ENCODE measurements at places on chromosomes 12 and 14.

DNA sequence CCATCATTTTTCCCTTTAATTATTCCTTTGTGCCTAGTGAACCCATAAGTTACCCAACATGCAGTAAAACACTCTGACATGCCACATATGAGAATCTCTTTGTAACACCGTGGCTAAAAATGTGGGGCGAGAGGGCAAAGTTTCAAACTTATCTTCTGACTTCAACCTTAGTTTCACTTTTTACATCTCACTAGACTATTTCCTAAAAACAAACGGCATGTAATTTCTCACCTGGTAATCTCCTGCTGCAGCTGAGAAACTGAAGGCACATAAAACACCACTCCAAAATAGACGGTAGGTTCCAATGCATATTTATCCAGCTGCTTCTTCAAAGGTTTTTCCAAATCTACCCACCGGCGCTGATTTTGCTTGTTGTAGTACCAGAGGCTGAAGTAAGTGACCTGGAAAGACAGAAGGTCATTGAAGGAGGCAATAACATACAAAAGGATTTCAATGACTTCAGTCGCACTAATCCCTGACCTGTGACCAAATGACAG, 37.9 kb downstream of the PTPN21 start:
- H3K27ac ChIP-seq, result no peak overlapping the region
- no peak for DNase-seq
- H3K27me3 ChIP-seq, result peaks cover 27% of the 10 kb centered on the region
- H3K4me3 ChIP-seq, result no peak overlapping the region

GRCh38 chr12:69000074-69000473, 67.1 kb upstream of the CPM start:
- DNase-seq, result no peak
- H3K36me3 ChIP-seq, result no peaks in the 10 kb centered on the region
- no peak overlapping the region for H3K4me3 ChIP-seq
- H3K4me1 ChIP-seq, result no peaks in the 10 kb centered on the region
- no peak overlapping the region for H3K27ac ChIP-seq

GRCh38 chr14:51901475-51902024, 41.1 kb downstream of the GNG2 start:
- peaks cover 40% of the 10 kb centered on the region for H3K36me3 ChIP-seq
- H3K27me3 ChIP-seq, result no peaks in the 10 kb centered on the region
- peaks cover 64% of the 10 kb centered on the region for H3K4me1 ChIP-seq
- peak; percentile 46 for DNase-seq
- peak overlapping the region; percentile 42 for H3K4me3 ChIP-seq
- peak overlapping the region; percentile 91 for H3K27ac ChIP-seq

GRCh38 chr14:34699873-34700621, 14.3 kb downstream of the CFL2 start:
- no peak for DNase-seq
- H3K27me3 ChIP-seq, result no peaks in the 10 kb centered on the region

DNA sequence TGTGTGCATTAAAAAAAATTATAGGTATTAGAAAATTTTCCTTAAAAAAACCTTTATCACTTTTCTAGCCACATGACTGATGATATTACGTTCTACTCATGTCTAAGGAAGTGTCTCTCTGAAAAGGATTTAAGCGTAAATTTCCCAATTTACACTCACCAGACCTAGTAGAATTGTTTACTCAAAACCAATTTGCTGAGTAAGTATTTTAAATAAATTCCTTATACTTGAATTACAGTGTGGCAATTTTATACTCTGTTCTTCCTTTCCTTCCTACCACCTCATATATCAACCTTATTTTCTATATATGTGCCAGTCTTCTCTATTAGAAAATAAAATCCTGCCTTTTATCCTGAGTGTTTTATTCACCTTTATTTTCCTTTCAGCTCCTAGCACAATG, 1035.1 kb downstream of the TRHDE start:
- H3K4me3 ChIP-seq, result no peak overlapping the region
- no peaks in the 10 kb centered on the region for H3K4me1 ChIP-seq
- DNase-seq, result no peak
- H3K27ac ChIP-seq, result no peak overlapping the region
- H3K36me3 ChIP-seq, result no peaks in the 10 kb centered on the region

GRCh38 chr12:17132336-17132735, 526.4 kb upstream of the LMO3 start:
- H3K4me1 ChIP-seq, result no peaks in the 10 kb centered on the region
- no peaks in the 10 kb centered on the region for H3K27me3 ChIP-seq
- no peak for DNase-seq
- H3K4me3 ChIP-seq, result no peak overlapping the region
- H3K36me3 ChIP-seq, result no peaks in the 10 kb centered on the region

- H3K27me3 ChIP-seq, result no peaks in the 10 kb centered on the region
- H3K36me3 ChIP-seq, result peaks cover 22% of the 10 kb centered on the region
- peak overlapping the region; percentile 98 for H3K27ac ChIP-seq
- peaks cover 36% of the 10 kb centered on the region for H3K4me1 ChIP-seq
- DNase-seq, result no peak
These were observed 768 bp downstream of the OXA1L start for GRCh38 chr14:22767323-22767589.

DNA sequence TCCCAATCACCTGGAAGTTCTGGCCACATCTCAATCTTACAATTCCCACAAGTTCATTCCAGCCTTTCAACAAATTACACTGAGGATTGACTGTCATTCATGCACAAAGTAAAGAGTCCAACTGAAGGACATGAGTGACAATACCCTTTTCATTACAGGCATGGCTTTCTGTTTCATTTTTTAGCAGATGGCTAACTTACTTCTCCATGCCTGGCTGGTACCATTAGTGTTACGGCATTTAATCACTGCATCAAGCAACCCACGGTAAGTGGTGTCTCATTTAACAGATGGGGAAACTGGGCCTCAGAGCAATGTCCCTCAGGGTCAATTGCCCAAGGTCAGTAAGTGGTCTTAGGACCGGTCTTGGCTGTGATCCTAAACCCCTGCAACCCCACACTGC, 114.4 kb downstream of the PRICKLE1 start:
- peaks cover 2% of the 10 kb centered on the region for H3K4me1 ChIP-seq
- no peak overlapping the region for H3K27ac ChIP-seq
- no peak for DNase-seq
- no peaks in the 10 kb centered on the region for H3K36me3 ChIP-seq
- no peak overlapping the region for H3K4me3 ChIP-seq

DNA sequence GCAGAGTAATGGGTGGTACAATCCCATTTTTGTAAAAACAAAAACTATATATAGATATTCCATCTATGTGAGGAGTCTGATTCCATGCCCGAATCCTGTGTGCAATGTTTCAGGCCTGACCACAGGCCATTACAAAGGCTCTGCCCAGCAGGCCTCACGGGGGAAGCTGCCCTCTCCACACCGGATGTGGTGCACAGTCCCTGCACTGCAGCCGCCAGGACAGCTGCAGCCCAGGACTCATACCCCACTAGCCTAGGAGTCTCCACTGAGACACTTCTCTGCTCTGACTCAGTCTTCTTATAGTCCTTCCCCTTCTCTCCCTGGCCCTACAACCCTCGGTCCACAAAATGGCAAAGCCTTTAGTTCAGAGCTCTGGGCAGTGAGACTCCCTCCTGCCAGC, 190.4 kb downstream of the PPM1H start:
- H3K27me3 ChIP-seq, result no peaks in the 10 kb centered on the region
- DNase-seq, result no peak
- H3K27ac ChIP-seq, result no peak overlapping the region
- H3K4me3 ChIP-seq, result no peak overlapping the region
- no peaks in the 10 kb centered on the region for H3K36me3 ChIP-seq

DNA sequence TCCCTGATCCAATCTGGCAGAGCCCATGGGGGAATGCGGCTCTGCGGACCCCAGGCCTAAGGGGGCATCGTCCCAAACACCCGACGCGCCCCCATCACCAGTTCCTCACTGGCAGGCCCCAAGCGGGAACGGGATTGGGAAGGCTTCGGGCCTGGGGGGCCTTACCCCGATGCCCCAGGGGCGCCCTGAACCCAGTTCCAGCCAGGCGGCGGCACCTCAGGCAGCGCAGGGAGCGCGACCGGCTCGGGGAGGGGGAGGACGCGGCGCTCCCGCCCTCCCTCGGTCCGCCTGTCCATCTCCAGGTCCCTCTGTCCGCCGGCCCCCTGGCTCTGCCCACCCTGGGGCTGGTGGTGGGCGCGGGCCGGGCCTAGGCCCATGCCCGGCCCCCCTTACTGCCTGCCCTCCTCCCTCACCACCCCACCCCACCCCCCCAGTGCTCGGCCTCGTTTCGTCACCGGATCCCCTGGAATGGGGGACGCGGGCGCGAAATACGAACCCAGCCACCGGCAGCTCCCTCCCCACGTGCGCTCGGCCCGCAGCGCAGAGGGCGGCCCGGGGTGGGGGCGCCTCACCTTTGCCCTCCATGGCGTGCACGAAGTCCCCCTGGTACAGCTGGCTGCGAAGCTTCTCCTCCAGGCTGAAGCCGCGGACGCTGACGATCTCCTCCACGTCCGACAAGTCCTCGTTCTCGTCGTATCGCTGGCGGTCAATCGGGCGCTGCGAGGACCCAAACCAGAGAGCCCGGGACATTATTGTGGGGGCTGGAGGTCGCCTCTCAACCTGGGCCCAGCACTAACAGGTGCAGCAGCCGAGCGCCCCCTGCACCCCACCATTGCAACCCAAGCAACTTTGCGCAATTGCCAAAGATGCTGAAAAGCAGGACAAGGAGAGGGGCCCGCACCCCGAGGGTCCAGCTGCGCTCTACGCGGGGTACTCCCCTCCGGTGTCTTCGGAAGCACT, 2.3 kb downstream of the KDM2B start:
- H3K36me3 ChIP-seq, result no peaks in the 10 kb centered on the region
- no peak for DNase-seq
- no peaks in the 10 kb centered on the region for H3K27me3 ChIP-seq
- peaks cover 22% of the 10 kb centered on the region for H3K4me1 ChIP-seq
- peak overlapping the region; percentile 83 for H3K4me3 ChIP-seq
- peak overlapping the region; percentile 80 for H3K27ac ChIP-seq

DNA sequence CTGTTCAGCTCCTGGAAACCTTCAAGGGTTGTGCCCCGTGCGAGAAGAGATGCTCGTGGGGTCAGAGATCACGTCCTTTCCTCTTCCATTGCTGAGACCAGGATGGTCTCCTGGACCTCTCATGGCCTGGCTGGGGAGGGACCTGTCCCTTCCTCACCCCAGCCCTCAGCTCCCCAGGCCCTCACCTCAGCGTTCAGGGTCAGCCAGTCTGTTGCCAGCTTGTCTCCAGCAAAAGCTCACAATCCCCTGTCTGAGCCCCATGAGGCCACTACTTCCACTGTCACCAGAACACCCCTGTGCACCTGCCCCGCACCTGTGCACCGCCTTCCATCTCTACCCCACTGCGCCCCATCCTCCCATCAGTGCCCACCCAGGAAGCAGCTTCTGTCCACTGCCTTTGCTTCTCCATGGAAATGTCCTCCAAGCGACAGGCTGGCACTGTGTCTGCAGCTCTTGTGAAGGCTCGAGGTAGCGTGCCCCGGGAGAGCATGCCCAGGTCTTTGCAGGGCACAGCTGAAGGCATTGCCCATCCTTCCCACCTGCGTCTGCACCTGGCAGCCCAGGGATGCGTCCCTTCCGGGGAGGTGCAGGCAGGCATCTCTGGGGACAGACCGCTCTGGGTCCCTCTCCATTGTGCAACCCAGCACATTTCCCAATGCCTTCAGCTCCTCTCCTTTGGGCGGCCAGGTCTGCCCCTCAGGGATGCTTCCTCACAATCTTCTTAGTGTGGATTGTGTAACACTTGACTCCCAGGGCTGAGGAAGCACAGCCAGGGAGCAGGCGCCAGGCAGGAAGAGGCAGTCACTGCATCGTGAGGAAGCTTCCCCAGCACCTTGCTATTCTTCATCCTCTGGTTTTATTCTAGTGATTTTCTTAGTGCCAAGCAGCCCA, 179.6 kb downstream of the ADGRD1 start:
- H3K27ac ChIP-seq, result no peak overlapping the region
- H3K4me3 ChIP-seq, result no peak overlapping the region
- H3K27me3 ChIP-seq, result no peaks in the 10 kb centered on the region
- H3K4me1 ChIP-seq, result no peaks in the 10 kb centered on the region

GRCh38 chr12:64457032-64457431, 5.1 kb downstream of the TBK1 start:
- H3K36me3 ChIP-seq, result peaks cover 4% of the 10 kb centered on the region
- peaks cover 43% of the 10 kb centered on the region for H3K4me1 ChIP-seq
- H3K27me3 ChIP-seq, result no peaks in the 10 kb centered on the region

DNA sequence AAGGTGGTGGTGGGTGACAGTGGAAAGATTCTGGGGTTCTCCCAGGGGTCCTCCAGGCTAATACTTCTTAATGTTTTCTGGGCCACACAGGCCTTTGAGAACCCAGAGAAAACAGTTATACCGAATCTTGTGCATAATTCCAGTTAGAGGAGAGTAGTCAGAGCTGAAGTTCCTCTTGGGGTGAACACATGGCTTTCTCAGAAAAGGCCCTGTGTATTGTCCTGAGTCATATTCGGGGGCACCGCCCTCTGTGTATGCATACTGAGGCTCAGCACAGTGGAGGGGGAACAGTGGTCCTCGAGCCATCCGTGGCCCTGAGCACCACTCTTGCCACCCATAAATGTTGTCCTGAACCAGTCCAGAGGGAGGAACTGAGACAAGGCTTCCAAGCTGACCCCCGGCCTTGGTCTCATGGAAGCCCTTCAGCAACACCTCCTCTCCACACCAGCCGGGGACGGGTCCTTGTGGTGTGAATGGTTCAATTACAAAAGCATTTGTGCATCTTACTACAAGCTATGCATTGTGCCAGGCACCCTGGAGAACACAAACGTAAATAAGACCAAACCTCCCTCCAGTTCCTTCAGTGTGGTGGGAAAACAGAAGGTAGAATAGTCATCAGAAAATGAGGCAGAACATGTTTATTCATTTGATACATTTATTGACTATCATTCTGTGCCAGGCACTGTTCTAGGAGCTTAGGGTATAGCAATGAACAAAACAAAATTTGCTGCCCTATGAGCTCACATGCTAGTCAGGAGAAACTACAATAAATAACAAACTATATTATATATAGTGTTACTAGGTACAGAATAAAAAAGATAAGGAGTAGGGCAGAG, 9.9 kb downstream of the DHRS2 start:
- H3K4me3 ChIP-seq, result no peak overlapping the region
- no peaks in the 10 kb centered on the region for H3K36me3 ChIP-seq
- no peaks in the 10 kb centered on the region for H3K4me1 ChIP-seq
- H3K27me3 ChIP-seq, result peaks cover 13% of the 10 kb centered on the region
- H3K27ac ChIP-seq, result no peak overlapping the region
- DNase-seq, result no peak
